ENCODE measurements at places on chromosomes 3 and 15.

GRCh38 chr3:150414258-150414657, 6.2 kb downstream of the TSC22D2 start:
- no peak for DNase-seq

DNA sequence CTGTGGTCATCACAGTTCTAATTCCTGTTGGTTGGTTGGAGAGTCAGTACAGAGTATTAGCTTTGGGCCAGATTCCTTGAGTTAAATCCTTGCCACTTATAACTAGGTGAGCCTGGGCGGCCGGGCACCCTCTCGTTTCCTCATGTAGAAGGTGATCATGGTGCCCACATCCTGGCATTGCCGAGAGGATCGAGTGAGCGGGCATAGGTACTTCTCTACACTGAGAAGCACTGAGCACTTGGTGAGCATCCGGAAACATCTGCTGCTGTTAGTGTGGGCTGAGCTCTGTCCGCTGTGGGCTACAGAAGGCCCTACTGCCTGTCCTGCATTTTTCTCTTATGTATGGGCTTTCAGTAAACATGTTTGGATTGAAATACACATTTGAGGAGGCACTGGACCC, 96.2 kb downstream of the CACNA1D start:
- no peak for DNase-seq

DNA sequence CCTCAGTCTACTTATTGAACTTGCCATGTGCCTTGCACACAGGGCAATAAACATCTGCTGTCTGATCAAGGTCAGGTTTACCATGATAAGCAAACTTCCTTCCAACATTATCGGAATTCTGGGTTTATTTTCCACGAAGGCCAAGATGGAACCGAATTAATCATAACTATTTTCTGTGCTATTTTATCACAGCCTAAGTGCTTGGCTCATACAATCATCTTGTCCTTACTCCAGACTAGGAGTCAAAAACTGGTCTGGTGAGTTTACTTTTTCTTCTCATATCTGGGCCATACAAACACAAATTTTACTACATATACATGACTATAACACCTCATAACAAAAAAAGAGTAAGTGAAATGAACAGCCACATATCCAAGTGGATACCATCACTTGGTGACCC, 2.3 kb downstream of the FBN1 start:
- no peak for DNase-seq

DNA sequence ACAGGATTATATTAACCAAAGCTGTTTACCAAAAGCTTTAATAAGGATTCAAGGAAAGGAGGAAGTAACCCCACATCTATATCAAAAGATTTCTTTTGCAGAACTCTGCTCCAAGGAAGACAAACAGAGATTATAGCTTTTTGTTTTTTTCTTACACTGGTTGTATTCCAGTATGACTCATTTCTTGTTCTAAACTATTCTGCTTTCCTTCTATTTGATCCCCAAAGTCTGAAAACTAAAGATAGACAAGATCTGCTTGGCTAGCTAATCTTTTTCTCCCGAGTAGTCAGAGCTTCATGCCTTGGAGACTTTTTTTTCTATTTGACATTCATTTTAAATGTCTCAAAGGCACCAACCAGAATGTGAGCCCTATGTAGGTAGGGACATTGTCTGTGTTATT, 36.8 kb upstream of the FRMD5 start:
- no peak for DNase-seq

DNA sequence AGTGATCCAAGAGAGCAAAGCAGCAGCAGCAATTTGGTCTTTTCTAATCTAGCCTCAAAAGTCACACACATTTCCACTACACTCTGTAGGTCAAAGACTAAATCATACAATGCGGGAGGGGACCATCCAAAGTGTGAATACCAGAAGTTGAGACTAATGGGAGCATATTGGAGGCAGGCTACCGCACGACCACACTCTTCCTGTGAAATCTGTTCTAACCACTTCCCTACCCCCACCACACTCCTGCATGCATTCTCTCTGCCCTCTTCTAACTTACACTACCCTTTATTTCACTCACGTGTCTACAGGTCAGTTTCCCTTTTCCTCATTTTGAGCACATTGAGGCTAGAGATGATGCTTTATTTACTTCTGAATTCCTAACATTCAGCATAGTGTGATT, 23.7 kb upstream of the PRTG start:
- no peak for DNase-seq

GRCh38 chr3:27454914-27455313, 29.3 kb downstream of the SLC4A7 start:
- DNase-seq: no peak

DNA sequence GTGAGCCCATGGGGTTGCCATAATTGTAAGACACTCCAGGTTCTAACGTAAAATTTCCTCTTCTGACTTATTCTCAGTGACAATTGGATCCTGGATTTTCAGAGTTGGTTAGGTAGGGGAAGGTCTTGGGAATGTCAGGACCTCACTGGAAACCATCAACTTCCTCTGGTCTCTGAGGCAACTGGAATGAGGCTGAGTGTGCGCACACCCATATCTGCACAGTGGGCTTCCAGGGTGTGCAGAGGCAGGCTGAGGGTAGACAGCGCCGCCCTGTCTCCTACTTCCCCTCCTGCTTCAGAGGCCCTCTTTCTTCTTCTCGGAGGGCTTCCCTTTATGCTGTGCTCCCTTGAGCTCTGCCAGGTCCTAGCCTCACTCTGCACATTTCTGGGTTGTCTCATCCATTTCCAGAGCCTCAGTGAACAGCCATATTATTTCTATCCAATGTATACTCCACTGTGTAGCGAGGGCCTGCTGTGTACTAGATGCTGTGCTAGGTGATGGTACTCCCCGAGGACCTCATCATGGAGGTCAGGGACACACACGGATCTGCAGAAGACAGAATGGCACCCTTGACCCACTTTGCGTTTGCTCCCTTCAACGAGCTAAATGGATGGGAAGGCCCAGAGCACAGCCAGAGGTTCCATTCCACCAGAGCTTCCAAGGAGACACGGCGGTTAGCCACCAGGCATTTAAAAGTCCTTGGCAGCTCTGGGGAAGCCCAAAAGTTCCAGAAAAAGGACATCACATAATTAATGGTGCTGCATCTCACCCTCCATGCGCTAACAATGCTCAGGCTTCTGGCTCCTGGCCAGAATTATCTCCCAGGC, 18.3 kb downstream of the ACAA1 start:
- no peak for DNase-seq

DNA sequence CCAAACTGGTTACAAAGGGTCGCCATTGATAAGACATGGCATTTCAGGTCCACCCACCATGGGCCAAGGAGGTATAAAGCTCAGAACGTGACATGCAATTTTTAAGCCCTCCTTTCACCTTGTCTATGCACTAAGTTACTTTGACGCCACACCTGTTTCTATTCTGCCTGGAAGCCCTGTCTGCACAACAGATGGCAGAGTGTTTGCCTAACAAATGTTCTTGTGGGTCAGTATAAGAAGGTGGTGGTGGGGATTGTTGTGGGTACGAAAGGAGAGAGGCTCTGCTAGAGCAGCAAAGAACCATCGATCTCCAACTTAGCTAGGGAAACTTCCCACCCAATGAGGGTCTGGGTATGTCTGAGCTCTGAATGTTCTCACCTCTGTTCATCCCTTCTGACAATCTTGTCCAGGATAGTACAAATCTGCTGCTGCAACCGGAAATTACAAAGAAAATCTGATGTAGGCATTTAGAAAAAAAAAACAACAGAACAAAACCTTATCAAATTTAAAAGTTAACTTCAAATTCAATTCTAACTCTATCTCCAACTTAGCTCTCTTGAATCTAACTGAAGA, 945.0 kb upstream of the CFAP20DC start:
- DNase-seq: no peak

DNA sequence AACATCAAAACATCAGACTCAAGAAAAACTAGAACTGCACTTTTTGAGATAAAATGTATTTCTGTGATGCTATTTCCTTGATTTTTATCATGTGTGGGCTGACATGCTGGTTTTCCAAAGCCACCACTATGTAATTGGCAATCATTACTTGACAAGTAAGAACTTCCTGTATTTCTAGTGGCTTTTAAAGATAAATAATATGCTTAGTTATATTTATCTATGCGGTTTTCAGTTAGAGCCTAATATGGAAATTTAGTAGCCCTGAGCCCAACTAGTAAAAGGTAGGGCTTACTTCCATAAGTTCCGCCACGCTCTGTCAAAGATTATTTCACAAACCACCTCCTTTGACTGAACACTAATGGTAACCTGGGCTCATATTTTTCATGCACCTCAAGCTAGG, 91.6 kb downstream of the PPARG start:
- DNase-seq: no peak

GRCh38 chr15:42784705-42785104, 47.8 kb upstream of the CDAN1 start:
- DNase-seq: no peak

GRCh38 chr3:135576751-135577150, 388.8 kb upstream of the PPP2R3A start:
- no peak for DNase-seq

DNA sequence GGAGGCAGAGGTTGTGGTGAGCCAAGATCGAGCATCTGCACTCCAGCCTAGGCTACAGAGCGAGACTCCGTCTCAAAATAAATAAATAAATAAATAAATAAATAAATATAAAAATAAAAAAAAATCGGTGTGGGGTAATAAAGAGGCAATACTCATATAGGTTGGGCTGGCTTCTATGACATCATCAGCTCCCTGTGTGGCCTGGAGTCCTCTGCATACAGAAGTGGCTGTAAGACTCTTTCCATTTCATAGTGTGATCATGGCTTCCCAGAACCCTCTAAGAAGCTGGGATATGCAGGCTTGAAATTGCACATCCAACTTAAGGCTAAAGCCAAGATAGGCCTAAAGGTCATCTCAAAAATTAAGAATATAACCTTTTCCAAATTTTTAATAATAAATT, 101.6 kb downstream of the ZIC4 start:
- DNase-seq: no peak

DNA sequence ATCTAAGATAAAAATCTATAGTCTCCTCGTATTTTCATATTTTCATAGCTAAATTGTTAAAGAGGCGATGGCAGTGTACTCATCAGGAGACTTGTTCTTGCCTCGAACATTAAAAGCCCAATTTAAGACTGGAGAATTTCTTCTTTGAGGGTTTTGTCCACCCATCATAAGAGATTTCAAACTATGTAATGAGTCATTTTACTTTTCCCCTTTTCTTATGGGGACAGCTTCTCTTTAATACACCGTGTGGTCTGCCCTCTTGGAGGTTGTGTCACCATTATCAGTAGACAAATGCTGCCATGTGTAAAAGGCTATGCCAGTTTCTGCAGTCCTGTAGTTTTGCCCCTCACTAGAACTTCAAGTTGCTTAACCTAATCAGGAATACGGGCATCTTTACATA, 16.9 kb downstream of the TGFBR2 start:
- no peak for DNase-seq

DNA sequence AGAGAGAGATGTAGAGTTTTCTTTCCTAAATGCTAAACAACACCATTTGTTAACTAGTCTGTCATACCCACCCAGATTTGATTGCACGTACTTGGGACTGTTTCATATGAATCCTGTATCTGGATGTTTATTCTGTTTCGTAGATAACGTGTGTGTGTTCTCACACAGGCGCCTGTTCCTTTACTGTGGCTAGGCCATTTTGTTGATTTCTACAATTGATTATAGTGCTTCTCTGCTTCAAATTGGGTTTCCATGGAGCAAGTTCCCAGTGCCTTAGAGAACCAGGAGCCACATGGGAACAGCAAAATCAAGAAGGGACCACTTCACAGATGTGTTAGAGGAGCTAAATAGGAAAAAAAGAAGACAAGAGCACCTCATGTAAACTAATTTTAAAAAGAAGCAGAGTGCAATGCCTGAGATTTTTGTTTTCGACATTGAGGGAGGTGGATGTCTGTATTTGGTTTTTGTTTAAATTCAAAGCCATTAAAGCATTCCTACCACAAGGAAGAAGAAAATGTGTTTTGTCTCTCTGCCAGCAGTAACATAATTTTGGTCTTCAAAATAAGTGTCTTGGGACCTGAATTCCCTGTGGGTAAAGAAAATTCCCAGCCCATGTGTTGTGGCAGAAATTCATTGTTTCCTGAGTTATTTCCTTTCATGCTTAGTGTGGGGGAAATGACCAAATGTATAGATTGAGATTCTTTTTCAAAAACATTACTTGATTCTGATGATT, 424.0 kb upstream of the C2CD4B start:
- DNase-seq: no peak

- DNase-seq: no peak
These were observed 17.7 kb downstream of the TTC21A start for GRCh38 chr3:39124876-39125840.

DNA sequence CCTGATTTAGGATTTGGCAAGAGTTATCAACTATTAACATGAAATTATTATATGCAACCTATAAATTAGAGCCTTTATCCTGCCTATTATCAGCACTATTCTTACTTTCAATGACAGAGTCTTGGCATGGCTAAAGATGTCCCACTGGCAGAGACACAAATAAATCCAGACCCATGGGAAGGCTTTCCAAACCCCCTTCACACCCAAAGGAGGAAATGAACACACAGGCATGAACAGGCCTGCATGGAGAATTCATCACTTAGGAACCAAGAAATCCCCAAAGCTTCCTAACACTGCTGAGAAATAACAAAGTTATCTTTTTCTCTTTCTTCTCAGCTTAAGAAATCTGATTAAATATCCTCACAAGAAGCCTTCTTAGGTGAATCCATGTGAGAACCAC, 213.9 kb downstream of the OCA2 start:
- DNase-seq: no peak

DNA sequence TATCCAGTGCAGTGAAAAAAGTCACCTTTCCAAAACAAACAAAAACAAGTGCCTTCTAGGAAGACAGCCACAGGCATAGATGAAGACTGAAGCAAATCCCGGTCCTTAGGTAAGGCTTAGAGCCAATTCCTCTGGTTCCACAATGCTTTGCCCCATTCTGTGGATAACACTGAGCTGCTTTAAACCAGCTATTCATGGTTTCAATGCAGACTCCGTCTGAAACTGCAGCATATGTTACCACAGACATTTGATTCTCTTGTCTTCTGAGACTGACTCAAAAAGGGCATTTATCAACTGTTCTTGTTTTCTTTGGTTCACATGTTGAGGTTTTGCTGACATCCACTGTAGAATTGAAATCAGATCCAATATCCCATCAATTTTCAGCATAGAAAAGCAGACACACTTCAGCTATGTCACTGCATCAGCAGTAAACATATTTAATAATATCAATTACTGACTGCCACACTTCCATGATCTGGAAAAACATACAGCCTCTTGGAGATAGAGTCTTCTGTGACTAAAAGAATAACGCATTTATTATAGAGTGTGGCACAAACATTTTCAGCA, 659.3 kb downstream of the ROBO2 start:
- DNase-seq: no peak

- DNase-seq: no peak
These were observed 53.5 kb downstream of the CEMIP start for GRCh38 chr15:80832686-80833085.

GRCh38 chr3:159418571-159419526, 569.8 kb upstream of the IL12A start:
- DNase-seq: no peak

All from WTC11 (cell line).